ENCODE measurements at places on chromosomes 16 and 17.
A peak's percentile ranks its signal among the peaks of the same experiment; 100 is the strongest.

GRCh38 chr17:48526608-48527546 lies 3.9 kb downstream of the HOXB1 start:
- DNase-seq: no peak

DNA sequence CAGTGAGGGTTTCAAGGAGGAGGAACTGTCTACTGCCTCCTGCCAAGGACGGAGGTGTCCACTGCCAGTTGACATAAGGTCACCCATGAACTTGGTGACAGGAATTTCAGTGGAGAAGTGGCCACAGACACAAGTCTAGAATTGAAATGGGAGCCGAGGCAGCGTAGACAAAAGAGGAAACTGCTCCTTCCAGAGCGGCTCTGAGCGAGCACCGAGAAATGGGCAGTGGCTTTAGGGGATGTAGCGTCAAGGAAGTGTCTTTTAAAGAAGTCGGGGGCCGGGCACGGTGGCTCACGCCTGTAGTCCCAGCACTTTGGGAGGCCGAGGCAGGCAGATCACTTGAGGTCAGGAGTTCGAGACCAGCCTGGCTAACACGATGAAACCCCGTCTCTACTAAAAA lies 3.1 kb upstream of the SERPINF1 start:
- no peak for DNase-seq

DNA sequence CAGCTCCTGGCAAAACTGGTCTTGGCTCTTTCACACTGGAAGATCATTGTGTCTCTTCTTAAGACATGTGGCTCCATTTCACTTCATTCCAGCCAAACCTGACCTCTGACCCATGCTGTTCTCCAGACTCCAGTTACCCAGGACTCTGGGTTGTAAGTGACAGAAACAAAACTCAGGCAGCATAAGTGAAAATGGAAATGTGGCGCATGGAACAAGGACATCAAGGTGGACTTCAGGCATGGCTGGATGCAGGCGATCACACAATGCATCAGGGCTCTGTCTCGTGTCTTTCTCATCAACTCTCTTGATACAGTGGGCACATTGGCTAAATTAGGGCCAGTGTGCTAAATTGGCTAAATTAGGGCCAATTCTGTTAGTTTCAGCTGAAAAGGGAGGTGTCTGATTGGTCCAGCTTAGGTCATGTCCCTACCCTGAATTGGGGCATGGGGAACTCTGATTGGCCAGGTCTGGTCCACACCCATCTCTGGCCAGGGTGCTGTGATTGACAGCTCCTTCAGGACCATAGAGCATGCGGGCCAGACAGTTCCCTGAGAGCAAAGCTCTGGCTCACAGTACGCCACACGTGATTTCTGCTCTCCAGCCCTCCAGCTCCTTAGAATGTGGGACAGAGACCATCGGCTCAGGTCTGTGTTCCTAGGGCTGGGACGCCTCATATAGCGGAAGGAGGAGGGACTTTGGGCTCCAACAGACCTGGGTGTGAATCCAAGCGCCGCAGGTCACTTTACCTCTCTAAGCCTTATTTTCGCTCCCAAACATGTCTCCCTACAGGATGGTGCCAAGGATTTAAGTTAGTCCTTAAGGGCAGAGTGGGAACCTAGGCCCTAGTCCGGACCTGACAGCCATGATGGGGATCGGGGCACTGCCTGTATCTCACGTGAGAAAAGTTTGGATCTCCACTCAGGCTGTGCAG lies 17.5 kb downstream of the SOCS1 start:
- no peak for DNase-seq

DNA sequence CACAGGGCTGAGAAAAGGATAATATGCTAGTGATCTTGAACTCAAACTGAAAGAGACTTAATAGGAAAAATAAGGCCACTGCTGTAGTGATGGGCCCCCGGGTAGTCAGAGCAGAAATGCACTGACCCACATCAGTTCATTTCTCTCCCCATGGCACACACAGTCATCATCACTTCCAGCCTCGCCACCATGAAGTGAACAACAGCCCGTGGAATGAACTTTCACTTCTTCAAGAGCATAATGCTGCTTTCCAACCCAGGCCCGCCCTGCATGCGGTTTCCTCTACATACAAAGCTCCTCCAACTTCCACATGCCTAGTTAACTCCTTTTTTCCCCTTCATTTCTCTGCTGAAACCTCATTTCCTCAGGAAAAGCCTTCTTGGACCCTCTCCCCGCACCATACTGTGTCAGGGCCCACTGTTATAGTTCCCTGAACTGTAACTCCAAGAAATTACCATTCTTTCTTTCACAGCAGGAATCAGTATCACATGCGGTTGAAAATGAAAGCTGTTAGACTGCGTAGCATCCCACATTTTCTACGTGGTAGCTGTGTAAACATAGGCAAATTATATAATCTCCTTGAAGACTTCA lies 65.8 kb upstream of the SMIM36 start:
- no peak for DNase-seq

DNA sequence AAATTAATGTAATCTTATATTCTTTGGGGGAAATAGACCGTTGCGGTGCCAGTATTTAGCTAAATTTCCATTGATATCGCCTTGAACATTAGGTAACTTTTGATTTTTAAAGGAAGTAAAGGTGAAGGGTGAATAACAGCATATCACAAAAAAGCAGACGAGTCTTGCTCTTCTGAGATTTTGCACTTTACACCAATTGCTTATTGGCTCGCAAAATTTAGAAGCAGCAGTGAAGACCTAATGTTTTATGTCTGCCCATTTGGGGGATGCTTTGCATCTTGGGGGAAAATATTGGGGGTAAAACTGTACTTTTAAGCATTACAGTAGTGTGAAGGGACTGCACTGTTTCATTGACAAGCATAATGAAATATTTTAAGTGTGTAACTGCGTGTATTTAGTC lies 934 bp downstream of the MAP2K6 start:
- DNase-seq: no peak

DNA sequence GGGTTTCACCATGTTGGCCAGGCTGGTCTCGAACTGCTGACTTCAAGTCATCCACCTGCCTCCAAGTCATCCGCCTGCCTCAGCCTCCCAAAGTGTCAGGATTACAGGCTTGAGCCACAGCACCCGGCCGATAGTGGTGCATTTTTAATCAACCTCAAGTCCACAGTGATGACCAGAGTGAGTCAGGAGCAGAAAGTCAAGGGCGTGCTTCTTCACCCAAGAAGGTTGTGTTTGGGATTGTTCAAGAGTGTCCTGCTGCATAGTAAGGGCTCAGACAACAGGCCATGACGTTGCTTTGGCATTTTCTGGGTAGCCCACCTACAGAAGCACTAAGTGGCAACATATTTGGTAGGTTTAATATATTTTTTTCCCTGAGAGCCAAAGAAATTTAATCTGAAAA lies 108.3 kb upstream of the FAM20A start:
- no peak for DNase-seq

- DNase-seq: peak; percentile 16
These were observed 59.8 kb upstream of the RPH3AL start for GRCh38 chr17:412211-413015.

DNA sequence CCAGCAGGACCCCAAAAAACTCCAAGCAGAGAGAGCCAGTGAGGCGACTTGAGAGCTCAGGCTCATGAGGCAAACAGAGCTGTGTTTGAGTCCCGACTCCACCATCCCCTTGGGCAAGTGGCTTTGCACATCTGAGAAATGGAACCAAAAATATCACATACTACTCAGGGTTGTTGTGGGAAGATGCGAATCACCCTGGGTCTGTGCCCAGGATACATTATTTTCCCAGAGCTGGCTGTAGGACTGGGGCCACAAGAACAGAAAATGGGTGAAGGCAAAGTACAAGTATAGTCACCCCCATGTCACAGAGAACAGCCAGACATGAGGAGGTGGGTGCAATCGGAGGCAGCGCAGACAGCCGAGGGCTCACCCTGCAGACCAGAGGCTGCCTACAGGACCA lies 127.3 kb downstream of the GAS7 start:
- DNase-seq: no peak

GRCh38 chr17:5220074-5220473 lies 14.6 kb downstream of the SCIMP start:
- no peak for DNase-seq

- no peak for DNase-seq
These were observed 8.7 kb upstream of the PRKCB start for GRCh38 chr16:23827057-23827456.

GRCh38 chr17:43024407-43025289 lies at the start of gene RND2:
RND2 (plus strand) TSS chr17:43025231; CDS start chr17:43025348, 117 bp downstream.
- DNase-seq: peak; percentile 88

GRCh38 chr17:58200024-58200633 lies 7.6 kb downstream of the EPX start:
- DNase-seq: no peak

DNA sequence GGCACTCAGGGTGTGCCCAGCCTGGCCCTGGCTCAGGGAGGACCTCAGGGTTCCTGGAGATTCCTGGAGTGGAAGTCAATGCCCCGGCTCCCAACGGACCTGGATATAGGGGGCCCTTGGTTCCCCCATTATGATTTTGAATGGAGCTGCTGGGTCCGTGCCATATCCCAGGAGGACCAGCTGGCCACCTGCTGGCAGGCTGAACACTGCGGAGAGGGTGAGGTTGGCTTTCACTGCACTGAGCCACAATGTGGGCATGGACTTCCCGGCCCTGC lies 23.6 kb downstream of the USP6 start:
- no peak for DNase-seq

GRCh38 chr16:57865746-57866528 lies 63.6 kb upstream of the KIFC3 start:
- DNase-seq: no peak

- no peak for DNase-seq
These were observed 18.5 kb downstream of the RAP1GAP2 start for GRCh38 chr17:2814481-2815341.

- DNase-seq: no peak
These were observed 100.1 kb downstream of the AATF start for GRCh38 chr17:37048811-37049210.

DNA sequence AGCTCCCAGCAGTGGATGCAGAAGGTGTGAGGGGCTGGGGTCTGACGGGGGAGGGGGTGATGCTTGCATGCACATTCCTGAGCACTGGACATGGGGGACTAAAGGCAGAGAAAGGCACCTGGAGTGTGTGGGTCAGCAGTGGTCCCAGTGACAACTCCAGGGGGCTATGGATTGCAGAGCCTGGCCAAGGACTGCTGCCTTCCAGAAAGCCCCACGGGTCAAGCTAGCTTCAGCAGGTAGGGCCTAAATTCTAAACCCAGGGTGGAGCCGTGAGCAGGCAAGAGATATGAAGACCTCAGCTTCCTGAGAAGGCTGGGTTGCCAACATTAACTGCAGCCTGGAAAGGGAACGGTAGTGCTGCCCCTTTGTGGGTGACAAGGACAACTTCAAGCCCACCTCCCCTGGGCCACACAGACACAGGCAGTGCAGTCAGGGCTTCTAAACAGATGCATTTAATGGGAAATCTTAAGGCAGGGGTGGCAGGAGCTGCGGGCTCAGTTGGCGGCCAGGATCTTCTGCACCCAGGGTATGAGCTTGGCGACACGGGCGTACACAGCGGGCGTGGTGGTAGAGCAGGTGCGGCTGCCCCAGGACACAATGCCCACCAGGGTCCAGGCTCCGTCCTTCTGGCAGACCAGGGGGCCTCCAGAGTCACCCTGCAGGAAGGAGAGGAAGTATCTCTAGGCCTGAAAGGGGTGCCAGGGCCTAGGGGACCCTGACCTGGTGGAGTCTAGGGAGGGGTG lies 3.1 kb downstream of the CTRB2 start:
- no peak for DNase-seq

- DNase-seq: no peak
These were observed 14.5 kb upstream of the RPL13 start for GRCh38 chr16:89545831-89546574.

GRCh38 chr17:72996791-72997190 lies 95.7 kb downstream of the SLC39A11 start:
- no peak for DNase-seq

- DNase-seq: no peak
These were observed 12.3 kb downstream of the KRT9 start for GRCh38 chr17:41559548-41559947.

- no peak for DNase-seq
These were observed 65.9 kb downstream of the DNAH3 start for GRCh38 chr16:21084631-21085225.

GRCh38 chr16:67547423-67548264 lies 14.7 kb upstream of the CTCF start:
- no peak for DNase-seq

DNA sequence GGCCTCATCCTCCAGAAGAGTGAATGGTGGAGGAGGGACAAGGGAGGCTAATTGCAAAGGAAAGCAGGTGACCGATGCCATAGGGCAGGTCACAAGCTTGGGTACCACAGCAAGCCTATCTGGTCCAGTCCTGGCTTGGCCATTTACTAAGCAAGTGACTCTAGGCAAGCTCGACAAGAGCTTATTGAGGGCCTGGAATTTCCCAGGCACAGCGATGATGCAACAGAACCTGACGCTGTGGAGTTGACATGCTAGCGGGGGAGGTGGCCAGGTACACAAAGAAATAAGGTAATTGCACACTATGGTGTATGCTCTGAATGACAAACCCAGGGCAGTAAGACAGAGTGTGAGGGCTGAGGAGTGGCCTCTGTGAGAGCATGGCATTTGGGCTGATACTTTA lies 98.5 kb downstream of the PGS1 start:
- no peak for DNase-seq

- DNase-seq: peak; percentile 28
These were observed 4.9 kb upstream of the PABPN1L start for GRCh38 chr16:88871349-88871702.

GRCh38 chr17:57745242-57745641 lies at the start of gene CCDC182:
CCDC182 (minus strand) TSS chr17:57745299; CDS start chr17:57745272, 27 bp downstream.
- no peak for DNase-seq

GRCh38 chr17:3189961-3190360 lies 7.4 kb upstream of the OR1A2 start:
- DNase-seq: no peak

- no peak for DNase-seq
These were observed 934 bp downstream of the PCTP start for GRCh38 chr17:55751720-55752250.

DNA sequence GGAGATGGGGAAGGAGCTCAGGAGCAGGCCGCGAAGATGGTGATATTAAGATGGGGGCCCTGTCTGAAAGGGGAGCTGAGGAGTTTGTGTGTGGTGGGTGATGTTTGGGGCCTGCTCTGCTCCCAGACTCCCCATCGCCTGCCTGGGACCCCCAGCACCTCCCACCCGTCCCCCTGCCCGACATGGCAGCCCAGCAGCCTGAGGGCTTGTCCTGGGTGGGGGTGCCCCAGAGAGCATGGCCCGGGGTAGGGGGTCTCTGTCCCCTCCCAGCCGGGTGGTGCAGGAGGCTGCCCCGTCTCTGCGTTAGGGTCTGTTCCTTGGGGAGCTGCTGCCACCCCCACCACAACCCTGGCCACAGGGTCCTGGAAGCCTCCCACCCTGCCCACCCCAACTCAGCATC lies 5.2 kb downstream of the CDH15 start:
- no peak for DNase-seq

Measured in NCI-H2171 (cell line).